ENCODE measurements at places on chromosomes 7 and 10.
A peak's percentile ranks its signal among the peaks of the same experiment; 100 is the strongest.

- DNase-seq = no peak
These were observed 43.0 kb downstream of the CH25H start for GRCh38 chr10:89164080-89164479.

DNA sequence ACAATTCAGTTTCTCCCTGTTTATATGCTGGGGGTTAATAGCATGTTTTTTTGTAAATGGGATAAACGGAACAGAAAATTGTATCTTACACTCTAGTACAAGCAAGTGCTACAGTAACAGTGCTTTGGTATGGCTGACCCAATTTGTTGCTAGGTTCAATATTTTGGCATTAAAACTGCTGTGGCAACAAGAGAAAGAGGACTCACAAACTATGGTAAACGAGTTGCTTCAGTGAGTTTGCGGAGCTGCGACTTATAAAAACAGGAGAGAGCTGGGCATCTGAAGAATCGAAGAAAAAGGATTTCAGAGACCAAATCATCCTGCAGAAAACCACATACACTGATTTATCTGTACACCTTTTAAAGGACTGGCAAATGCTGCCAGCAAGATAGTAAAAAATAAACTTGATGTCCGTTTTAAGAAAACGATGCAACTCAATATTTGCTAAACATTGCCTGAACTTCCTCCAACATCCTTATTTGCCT, 2.2 kb downstream of the GLUD1 start:
- peak; percentile 14 for DNase-seq

DNA sequence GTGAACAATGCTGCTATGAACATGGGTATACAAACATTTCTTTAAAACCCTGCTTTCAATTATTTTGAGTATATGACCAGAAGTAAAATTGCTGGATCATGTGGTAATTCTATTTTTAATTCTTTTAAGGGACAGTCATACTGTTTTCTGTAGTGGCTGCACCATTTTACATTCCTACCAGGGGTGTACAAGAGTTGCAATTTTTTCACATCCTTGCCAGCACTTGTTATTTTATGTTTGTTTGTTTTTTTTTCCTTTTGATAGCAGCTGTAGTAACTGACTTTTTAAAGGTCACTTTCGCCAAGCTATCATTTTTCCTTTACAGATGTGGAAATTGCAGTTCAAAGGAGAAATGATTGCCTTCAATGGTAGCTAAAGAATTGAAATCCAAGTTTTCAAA, 99.5 kb downstream of the GPR85 start:
- DNase-seq = no peak

DNA sequence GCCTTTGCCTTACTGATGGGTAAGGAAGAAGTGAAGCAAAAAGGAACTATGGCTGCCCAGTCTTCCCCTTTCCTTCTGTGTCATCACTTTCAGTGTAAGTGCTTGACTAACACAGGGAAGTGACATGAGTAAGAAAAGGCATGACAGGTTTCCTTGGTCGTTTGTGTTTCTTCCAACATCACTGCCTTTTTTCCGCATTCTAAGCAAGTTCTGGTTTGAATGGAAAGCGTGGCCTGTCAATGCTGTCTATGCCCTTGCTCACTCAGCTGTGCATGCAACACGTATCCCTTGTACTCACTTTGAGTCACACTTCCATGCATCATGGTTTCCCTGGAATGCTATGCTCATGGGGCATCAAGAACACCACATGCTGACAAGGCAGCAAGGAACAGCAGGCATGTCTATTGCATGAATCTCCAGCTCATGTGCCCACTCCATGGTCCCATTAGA, 111.8 kb downstream of the OAT start:
- DNase-seq = no peak

- peak; percentile 49 for DNase-seq
These were observed 74.4 kb upstream of the PAX2 start for GRCh38 chr10:100670828-100671479.

DNA sequence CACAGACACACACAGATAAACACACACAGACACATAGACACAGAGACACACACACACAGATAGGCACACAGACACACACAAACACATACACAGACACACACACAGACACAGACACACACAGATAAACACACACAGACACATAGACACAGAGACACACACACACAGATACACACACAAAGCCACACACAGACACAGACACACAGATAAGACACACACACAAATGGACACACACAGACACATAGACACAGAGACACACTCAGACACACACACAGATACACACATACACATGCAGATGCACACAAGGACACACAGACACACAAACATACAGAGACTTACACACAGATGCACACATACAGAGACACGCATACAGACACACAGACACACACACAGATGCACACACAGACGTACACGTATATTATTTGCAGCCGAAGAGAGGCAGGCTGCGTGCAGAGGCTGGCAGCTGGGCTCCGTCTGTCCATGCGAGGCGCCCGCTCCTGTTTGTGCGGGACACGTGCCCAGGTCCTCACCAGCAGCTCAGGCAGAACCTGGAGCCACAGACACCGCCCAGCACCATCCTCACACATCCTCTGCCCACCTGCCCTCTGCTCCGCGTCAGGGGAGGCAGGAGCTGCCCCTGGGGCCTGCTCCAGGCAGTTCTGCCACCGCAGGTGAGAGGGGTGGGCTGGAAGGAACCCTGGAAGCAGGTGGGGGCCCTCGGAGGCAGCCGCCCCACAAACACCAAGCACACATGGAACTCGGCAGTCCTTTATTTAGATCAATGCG, 1.2 kb downstream of the CALML5 start:
- DNase-seq = no peak

DNA sequence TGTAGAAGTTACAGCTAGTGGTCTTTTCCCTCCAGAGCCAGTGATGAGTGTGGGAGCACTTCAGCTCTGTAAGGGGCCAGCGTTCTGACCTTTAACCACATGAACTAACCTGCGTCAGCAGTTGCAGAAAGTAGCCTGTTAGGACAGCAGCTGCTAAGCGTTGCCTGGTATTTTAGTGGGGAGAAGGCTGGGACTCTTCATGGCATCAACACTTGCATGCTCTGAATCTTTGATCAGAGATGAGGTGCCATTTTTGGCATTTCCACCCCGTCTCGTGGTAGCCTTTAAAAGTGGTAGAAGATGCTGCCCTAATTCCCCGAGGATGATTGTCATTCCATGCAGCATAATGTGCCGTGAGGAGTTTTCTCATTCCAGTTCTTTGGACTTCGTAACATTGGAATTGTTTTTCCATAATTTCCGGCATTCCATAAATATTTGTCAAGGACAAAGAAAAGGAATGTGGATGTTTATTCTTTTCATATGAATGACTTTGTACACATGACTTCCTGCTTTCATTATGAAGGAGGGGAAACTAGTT, 92.2 kb downstream of the AVL9 start:
- no peak for DNase-seq

GRCh38 chr10:11874568-11875493, 51.7 kb downstream of the PROSER2 start:
- no peak for DNase-seq

DNA sequence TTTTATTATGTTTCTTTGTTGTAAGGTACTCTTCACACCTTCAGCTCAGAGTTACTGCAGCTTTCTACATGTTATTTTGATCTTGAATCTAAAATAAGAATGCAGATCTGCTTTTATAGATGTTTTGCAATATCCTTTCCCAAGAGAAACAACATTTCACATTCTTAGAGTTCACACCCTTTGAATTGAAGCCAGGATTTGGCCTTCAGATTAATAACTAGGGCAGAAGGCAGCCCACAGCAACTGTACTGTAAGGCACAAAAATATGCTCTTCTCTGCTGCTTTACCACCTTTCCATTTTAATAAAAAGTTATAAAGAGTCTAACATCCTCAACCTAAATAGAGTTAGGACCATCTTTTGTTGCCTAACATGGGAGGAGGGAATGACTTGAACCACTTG, 224.7 kb downstream of the LHFPL3 start:
- DNase-seq = no peak

- no peak for DNase-seq
These were observed 60.6 kb upstream of the DNAAF5 start for GRCh38 chr7:665736-666453.

DNA sequence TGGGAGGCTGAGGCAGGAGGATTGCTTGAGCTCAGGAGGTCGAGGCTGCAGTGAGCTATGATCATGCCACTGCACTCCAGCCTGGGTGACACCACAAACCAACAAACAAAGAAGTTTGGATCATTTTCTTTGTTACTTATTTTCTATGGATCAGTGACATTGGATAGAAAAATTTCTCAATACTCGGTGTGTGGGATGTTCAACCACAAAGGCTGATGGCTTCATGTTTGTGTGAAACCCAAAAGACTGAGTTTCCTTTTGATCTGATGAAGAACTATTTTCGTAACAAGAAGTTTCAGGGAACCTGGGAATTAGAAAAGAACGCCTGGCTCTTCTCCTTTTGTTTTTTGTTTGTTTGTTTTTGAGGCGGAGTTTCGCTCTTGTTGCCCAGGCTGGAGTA, 104.0 kb downstream of the HOXA1 start:
- DNase-seq = no peak

GRCh38 chr10:122841569-122841968, 4.1 kb downstream of the CUZD1 start:
- no peak for DNase-seq

- no peak for DNase-seq
These were observed 27.9 kb downstream of the FAM20C start for GRCh38 chr7:220151-220841.

DNA sequence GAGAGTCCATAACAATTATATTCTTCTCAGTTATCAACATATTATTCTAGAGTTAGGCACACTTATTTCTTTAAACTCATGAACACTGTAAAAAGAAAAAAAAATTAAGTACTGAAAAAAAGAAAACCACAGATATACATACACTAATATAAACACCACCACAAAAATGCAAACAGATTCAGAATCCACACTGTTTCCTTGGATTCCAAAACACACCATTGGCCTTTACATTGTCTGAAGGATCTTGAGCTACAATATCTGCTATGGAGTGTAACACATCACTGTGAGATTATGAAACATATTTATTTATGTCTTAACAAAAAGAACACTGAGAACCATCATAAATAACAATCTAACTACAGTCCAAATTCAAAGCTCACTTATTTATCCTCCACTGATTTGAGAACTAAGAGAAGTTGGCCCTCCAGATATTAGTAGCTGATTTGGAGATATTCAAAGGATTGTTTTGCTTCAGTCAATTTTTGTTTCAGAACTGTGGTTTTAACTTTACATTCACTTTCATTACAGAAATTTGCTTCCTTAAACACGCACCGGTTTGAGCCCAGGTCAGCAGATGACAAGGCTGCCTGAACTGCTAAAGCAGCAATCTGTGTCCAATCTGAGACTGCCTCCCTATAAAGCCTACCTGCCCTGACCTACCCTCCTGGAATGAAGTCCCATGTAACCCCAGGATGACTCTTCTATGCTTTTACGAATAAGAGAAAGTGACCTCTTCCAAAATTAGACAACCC, 47.0 kb upstream of the CDK1 start:
- DNase-seq = no peak

- DNase-seq = no peak
These were observed 136.6 kb upstream of the CCDC6 start for GRCh38 chr10:60042914-60043313.
